ENCODE measurements at places on chromosomes 5 and 9.
A peak's percentile ranks its signal among the peaks of the same experiment; 100 is the strongest.

DNA sequence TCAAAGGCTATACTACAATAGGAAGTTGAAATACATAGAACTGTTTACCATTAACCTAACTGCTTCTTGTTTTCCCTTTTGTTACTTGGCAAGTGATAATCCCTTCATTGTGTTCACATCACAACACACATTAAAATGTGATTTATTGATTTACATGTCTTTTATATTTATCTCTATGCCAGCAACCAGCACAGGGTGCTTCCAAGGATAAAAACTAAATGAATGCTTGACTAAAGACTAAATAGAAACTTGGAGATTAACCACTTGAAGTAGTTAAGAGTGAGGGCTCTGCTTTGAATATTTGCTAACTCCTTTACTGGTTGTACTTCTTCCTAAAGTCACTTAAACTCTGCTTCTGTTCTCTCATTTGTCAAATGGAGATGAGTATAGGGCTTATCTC lies 1730.6 kb downstream of the EFNA5 start:
- DNase-seq, result no peak

- DNase-seq, result no peak
These were observed 10.5 kb downstream of the IL12B start for GRCh38 chr5:159319832-159320231.

- no peak for DNase-seq
These were observed 66.8 kb downstream of the PALM2AKAP2 start for GRCh38 chr9:109846776-109847175.

GRCh38 chr5:124252191-124252638 lies 494.2 kb downstream of the ZNF608 start:
- DNase-seq, result no peak

GRCh38 chr5:173643964-173644363 lies 27.5 kb upstream of the BOD1 start:
- no peak for DNase-seq

DNA sequence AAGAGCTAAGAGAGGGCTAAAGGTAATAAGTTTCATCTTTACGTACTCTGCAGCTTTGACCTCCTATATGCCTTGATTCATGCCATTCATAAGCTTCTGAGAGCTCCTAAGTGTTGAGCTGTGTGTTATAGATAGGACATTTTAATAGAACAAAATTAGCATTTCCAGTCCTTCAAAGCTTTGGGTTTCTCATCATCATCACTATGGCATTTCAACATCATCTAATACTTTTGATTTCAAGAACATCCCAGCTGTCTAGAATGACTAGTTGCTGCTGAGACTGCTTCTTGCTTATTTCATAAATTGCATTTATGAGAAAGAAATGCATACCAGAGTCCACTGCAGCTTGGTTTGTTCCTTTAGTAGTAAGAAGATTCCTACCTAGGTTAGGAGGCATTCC lies 201.7 kb downstream of the SGCD start:
- no peak for DNase-seq

DNA sequence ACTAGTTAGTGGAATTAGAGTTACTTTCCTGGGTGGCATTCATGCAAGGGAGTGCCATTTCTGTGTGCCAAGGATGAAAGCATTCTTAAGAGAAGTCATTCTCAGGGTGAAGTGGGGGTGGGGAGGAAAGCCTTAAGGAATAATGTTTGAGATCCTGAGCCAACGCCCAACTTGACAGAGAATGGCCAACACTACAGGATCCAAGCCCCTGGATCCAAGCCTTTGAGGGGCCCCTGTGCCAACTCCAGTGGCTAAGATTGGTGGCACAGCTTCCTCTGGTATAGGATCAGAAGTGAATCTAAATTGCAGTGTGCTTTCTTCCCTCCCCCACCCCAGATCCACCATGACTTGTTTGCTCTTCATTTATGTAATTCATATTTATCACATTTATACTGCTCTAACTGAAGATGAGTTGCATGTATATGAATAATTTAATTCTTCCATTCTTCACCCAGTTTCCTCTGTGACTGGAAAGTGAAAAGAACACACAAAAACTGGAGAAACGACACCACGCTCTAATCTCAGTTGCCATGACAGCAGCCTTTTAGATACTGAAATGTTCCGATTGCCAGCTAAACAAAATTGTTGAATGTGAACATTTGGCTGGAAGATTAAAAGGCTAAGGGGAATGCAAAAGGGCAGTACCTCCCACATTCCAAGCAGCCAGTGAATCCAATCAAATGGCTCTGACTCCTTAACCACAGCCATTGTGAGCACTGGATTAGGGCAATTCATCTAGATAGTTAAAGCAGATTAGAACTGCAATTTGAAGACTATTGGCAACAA lies 4.5 kb downstream of the ZNF608 start:
- DNase-seq, result no peak

DNA sequence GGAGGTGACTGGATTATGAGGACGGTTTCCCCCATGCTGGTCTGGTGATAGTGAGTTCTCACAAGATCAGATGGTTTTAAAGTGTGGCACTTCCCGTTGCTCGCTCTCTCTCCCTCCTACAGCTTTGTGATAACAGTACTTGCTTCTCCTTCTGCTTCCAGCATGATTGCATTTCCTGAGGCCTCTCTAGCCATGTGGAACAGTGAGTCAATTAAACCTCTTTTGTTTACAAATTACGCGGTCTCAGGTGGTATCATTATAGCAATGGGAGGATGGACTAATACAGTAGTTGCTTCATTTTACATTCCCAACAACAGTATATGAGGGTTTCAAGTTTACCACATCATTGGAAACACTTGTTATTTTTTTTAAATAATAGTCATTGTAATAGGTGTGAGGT lies 937.3 kb upstream of the ARRDC3 start:
- no peak for DNase-seq

DNA sequence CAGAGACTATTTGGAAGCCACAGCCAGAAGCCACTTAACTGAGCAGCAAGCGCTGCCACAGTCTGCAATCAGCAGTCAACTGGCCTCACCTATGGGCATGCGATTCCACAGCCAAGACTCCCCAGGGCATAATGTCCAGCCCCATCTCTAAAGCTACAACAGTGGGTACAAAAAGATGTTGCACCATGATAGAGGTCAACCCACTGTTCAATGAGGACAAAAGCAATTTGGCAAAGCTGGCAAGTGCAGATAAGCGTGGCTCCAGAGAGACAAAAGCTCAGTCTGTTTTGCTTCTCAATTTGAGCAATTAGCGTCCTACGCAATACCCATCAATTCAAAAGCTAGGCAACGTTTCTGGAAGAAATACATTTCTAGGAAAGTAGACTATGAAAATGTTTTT lies 3.2 kb downstream of the TAS2R1 start:
- no peak for DNase-seq

DNA sequence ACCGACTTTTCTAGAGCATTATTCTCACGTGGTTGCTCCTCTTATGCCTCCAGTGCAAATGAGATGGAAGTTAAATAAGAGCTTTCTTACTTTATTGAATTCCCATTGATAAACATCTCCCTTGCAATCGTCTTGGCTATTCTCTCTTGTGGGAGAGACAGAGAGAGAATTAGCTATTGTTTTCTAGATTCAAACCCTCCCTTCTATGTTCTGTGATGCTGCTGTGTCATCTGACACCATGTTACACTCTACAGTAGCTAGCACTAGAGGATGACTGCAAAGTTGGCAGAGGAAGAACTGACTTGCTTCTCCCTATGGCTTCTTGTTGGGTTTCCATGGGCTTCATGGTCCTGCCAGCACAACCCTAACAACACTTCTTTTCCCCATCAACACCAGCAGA lies 134.6 kb upstream of the RANBP3L start:
- no peak for DNase-seq

DNA sequence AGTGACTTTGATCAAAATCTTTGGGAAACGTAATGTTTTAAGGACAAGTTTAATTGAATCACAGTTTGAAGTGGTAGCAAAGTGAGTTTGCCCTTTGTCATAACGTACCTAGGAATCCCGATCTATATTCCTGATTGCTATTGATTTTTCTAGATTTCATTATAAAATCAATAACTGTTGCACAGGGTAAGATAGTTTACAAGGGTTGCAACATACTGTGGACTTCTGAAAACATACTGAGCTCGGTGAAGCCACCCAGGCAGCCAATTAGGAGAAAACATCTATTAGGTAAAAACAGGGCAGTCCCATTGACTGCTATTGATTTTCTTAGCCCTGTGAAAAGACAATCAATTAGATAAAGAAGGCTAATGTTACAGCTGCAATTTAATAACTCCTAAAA lies 659.9 kb downstream of the ISL1 start:
- DNase-seq, result no peak

- no peak for DNase-seq
These were observed 314.9 kb downstream of the KCTD16 start for GRCh38 chr5:144485540-144485939.

DNA sequence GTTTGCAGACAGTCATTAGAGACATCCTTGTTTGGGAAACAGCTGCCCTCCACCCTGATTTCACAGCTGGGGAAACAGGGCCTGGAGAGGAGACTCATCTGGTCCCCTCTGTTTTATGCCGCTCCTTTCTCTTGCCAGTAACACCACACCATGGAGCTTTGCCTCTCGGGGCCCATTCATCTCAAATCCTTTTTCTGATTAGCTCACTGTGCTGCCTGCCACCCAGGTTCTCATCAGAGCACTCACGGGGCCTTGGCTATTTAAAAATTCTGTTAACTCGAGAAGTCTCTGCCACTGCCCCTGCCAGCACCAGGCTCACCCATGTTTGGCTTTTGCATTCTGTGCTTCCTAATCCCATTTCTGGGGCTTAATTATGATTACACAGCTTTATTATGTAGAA lies 36.8 kb upstream of the C5orf58 start:
- no peak for DNase-seq

DNA sequence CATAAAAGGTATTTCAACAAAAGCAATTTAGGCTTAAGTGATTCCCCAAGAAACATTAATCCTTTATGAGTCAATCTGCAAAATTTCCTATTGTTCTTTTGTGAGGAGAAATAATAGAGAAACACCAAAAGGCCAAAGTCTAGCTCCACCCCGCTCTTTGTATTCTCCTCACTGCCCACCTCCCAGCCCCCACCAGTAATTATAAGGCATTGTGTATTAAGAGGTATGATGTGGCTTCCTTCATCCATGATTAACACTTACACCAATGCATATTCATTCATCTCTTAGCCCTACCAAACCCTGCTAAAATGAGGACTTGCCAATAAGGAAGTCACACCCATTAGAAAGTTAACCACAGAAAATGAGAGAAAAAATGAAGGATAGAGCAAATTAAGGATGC lies 105.3 kb upstream of the SPATA31D4 start:
- DNase-seq, result no peak

- DNase-seq, result peak; percentile 11
These were observed 11.9 kb downstream of the CAPSL start for GRCh38 chr5:35926389-35927051.

All from brain pericyte (primary cell).